ENCODE measurements at places on chromosomes 2 and 18.

GRCh38 chr2:205984381-205984780 lies 101.6 kb downstream of the INO80D start:
- DNase-seq, result no peak

- DNase-seq, result no peak
Observed at GRCh38 chr18:23276451-23276850, 141.2 kb downstream of the CABLES1 start.

GRCh38 chr2:150482667-150483400 lies 4.6 kb downstream of the RND3 start:
- DNase-seq, result no peak

DNA sequence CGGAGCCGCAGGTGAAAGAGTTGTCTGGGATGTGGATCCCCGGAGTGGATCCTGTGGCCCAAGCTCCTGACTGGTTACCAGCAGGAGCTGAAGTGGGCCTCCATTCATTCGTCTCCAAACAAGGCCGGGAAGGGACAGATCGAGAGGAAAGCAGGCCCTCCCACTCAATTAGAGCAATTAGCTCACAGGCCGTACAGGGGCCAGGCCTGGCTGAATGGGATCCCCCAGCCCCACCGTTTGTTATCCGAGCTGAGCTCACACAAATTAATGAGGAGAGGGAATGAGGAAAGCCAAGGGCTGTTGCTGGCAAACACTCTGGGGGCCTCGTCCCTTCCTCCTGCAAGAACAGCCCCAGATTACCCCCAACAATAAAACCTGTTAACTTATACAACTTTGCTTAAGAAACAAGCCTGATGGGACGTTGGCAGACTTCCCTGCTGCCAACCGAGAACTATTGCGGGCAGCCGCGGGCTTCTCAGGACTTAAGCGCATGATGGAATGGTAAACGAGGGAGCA lies 338.0 kb downstream of the BCL11A start:
- DNase-seq, result peak; percentile 30

- no peak for DNase-seq
Observed at GRCh38 chr2:160790738-160791137, 297.1 kb upstream of the RBMS1 start.

DNA sequence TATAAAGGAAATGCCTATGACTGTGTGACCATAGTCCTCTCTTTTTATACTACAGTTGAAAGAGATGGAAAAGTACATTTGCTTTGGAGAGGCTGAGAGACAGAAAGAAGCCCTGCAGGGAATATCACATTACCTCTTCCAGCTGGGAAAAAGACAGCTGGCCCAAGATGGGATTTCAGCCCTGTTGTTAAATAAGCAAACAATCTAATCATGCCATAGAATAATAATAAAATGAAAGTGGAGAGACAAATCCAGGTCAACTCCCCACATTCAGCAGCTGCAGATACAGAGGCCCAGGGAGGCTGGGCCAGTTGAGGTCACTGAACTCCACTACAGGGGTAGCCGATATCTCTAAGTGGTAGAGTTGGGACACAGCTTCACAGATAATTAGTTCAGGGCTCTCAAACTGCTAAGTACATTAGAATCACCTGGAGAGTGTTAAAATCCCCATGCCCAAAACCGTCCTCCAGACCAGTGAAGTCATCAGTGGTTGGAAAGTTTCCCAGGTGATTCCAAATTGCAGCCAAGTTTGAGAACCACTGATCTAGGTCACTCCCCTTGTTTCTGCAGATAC lies 81.9 kb downstream of the MOGAT1 start:
- peak; percentile 35 for DNase-seq

DNA sequence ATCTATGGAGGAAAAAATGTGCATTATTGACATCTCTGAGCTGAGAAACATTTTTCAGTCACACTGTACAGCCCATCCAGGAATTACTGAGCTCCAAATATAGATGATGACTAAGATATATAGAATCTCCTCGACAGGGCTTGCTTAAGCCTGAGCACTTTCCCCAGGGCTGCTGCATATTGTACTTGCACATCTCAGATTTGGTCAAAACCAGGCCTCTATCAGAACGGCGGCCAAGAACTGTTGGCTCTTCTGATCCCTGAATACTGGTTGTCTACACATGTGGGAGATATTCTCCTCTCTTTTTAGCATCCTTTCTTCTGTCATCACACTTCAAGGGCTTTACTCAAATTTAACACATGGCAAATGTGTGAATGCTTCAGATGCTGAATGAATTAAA lies 201.5 kb upstream of the SLC35G4 start:
- no peak for DNase-seq

DNA sequence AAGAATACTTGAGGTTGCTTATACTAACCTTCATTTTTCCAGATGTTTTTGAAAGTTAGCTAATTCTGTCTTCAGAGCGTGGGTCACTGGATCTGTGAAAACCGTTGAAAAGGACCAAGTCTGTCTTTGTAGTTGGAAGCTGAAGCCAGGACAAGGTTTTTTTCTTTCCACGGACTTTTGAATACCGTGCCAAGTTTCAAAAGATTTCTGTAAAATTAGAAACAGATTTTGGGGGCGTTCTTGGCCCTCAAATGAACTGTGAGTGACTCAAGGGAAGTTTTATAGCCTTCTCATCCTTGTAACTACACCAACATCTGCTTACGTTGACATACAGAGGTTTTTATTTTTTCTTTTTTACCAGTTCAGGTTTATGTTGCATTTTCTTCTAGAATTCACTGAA lies at the start of gene FAP:
Gene FAP, minus strand, starts transcription at position 152 of the 400 bp plus-strand sequence. Its CDS starts 118 bp downstream, at position 34.
- no peak for DNase-seq

DNA sequence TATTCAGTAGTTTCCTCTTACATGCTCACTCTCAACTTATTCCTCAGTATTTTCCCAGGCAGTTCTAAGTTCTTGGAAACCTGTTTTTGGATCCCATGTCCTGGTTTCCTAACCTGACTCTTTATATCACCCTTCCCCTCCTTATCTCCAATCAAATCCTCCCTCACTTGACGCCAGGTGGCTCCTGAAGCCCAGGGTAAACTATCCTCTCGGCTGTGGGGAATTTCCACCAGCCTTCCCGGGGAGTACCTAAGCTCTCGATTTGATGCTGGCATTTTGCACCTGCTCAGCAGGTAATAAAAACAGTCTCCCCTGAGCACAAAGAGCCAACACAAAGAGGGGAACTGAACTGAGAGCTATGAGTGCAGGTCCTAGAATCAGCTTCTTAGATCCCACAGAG lies 538.0 kb downstream of the SLC4A3 start:
- peak; percentile 30 for DNase-seq

DNA sequence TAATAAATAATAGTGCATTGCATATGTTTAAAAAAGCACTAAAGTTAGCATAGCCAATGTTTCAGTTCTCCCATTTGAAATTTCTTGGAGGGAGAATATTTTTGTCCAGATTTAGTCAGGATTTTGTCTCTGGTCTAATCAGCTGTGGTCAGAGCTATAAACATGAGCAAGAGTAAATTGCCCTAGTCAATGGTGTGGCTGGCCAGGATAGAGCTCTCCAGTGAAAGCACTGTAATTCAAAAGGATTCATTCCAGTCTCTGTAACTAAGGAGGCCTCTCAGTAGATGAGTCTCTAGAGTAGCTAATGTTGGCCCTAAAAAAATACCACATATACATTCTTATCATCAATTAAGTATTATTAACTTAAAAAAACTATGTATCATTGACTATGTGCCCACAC lies 241.6 kb downstream of the CDCA7 start:
- no peak for DNase-seq

DNA sequence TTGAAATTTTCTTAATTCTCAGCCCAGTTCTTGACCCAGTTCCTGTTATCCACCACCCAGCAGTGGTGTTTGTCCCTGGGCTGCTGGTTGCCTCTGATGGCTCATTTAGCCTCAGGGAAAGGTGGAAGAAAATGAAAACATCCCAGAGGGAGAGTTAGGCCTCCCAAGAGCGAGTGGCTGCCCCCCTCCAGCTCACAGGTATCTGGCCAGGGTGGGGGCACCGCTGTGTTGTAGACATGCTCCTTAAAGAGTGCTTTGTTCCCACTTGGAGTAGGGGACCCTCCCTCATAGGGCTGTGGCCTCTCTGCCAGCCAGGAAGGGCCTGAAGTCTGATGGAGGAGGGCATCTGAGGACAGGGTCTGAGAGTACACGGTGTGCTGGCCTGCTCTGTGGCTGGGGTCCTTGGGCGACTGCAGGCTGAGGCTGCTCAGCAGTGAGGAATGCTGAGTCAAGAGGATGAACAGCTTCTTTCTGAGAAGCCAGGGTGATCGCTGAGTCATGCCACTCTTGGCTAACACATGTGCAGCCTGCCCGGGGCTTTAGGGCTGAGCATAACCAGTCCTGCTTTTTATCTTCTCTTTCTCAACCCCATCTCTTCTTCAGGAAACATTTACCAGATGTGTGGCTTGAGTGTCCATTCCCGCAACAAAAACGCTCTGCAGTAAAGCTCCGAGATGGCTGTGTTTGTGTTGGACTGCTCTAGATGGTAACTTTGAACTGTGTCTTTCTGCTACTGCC lies 72.3 kb downstream of the IL1R2 start:
- peak; percentile 78 for DNase-seq

DNA sequence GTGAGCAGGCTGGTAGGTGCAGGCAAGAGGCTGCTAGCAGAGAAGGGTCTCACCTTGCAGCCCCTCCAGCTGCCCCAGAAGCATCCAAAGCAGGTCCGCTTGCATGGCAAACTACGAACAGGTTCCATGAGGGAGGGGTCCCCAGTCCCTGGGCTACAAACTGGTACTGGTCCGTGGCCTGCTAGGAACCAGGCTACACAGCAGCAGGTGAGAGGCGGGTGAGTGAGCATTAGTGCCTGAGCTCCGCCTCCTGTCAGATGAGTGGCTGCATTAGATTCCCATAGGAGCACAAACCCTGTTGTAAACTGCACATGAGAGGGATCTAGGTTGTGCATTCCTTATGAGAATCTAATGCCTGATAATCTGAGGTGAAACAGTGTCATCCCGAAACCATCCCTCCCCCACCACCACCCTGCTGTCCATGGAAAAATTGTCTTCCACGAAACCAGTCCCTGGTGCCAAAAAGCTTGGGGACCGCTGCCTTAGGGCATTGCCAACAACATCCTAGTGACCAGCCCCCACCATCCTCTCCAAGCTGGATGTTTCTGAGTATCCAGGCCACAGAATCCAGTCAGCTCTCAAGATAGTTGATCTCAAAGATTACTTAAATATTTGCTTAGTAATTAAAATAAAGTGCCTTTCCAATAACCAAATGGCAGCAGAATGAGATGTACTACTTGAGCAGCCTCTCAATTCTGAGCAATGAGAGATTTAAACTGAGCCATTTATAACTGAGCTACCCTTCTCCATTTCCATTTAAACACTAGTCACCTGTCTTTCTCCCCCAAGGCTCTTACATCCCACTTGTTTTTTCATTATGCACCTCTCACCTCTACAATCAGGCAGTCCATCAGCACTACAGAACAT lies 32.4 kb downstream of the LRP2 start:
- no peak for DNase-seq

Data from pancreas (tissue), 10 donors.